Endothelial cell of umbilical vein (primary cell): ENCODE measurements at places on chromosomes 13 and 19. TPM values are rescaled to one million over a fixed set of nuclear protein-coding genes. Genes with fewer than 3 reads are reported as not detected.

HSPBP1 gene
- polyA plus RNA-seq: 47.5 and 60.3 TPM in 2 replicates

CEACAM20 gene
- polyA plus RNA-seq: 0.06 TPM in 2 replicates

ATXN8OS gene
- not detected in 2 replicates for polyA plus RNA-seq

ZNF649 gene
- polyA plus RNA-seq: 2.0 and 2.1 TPM in 2 replicates

COX6B2 gene
- polyA plus RNA-seq: not detected in 2 replicates

EBI3 gene
- polyA plus RNA-seq: 1.0 and 1.8 TPM in 2 replicates

RUBCNL gene
- polyA plus RNA-seq: not detected in 2 replicates

OCEL1 gene
- polyA plus RNA-seq: 7.4 and 7.7 TPM in 2 replicates

PTGER1 gene
- polyA plus RNA-seq: 0.21 and 0.48 TPM in 2 replicates

SYT3 gene
- 0.11 TPM in 1 of 2 replicates, not detected in the other for polyA plus RNA-seq

DIAPH3 gene
- 9.4 and 9.9 TPM in 2 replicates for polyA plus RNA-seq

FGF21 gene
- polyA plus RNA-seq: not detected in 2 replicates

NKG7 gene
- polyA plus RNA-seq: not detected in 2 replicates

SELENOV gene
- not detected in 2 replicates for polyA plus RNA-seq

TMPRSS9 gene
- polyA plus RNA-seq: not detected in 2 replicates

ZNF829 gene
- polyA plus RNA-seq: 0.41 and 0.47 TPM in 2 replicates

ARHGAP45 gene
- 6.9 and 7.5 TPM in 2 replicates for polyA plus RNA-seq

KIR3DL1 gene
- not detected in 2 replicates for polyA plus RNA-seq

IFNL4 gene
- polyA plus RNA-seq: not detected in 2 replicates

ZNF223 gene
- 1.2 and 1.6 TPM in 2 replicates for polyA plus RNA-seq

FAM83E gene
- 0.04 and 0.10 TPM in 2 replicates for polyA plus RNA-seq

SIGLEC12 gene
- not detected in 2 replicates for polyA plus RNA-seq

KLK4 gene
- polyA plus RNA-seq: not detected in 2 replicates

RELB gene
- polyA plus RNA-seq: 14.4 and 19.8 TPM in 2 replicates

NOTCH3 gene
- polyA plus RNA-seq: 0.63 and 0.67 TPM in 2 replicates

HIF3A gene
- 5.6 and 8.5 TPM in 2 replicates for polyA plus RNA-seq

KCTD4 gene
- not detected in 2 replicates for polyA plus RNA-seq

CEACAM16 gene
- polyA plus RNA-seq: not detected in 2 replicates

NKPD1 gene
- polyA plus RNA-seq: 0.04 and 0.05 TPM in 2 replicates

KLC3 gene
- polyA plus RNA-seq: not detected in 2 replicates

CEACAM3 gene
- not detected in 2 replicates for polyA plus RNA-seq

RFPL4AL1 gene
- not detected in 2 replicates for polyA plus RNA-seq

SPTBN4 gene
- 0.03 and 0.33 TPM in 2 replicates for polyA plus RNA-seq

HTR2A gene
- polyA plus RNA-seq: not detected in 2 replicates

KDELR1 gene
- 224 and 233 TPM in 2 replicates for polyA plus RNA-seq

FCGBP gene
- 0.01 and 0.03 TPM in 2 replicates for polyA plus RNA-seq

GNG7 gene
- 0.25 and 0.29 TPM in 2 replicates for polyA plus RNA-seq

DLL3 gene
- 0.73 and 0.89 TPM in 2 replicates for polyA plus RNA-seq

SOX1 gene
- not detected in 2 replicates for polyA plus RNA-seq

C19orf33 gene
- 34.1 and 54.0 TPM in 2 replicates for polyA plus RNA-seq

TEKTIP1 gene
- not detected in 2 replicates for polyA plus RNA-seq

RAB3A gene
- polyA plus RNA-seq: 0.86 and 0.90 TPM in 2 replicates

GAPDHS gene
- polyA plus RNA-seq: not detected in 2 replicates

RAB11B gene
- polyA plus RNA-seq: 74.1 and 80.0 TPM in 2 replicates

TYK2 gene
- 92.9 and 93.7 TPM in 2 replicates for polyA plus RNA-seq

FXYD1 gene
- not detected in 2 replicates for polyA plus RNA-seq

MAP3K10 gene
- polyA plus RNA-seq: 6.3 and 7.7 TPM in 2 replicates

OVOL3 gene
- not detected in 2 replicates for polyA plus RNA-seq

ZNF578 gene
- 0.40 and 0.46 TPM in 2 replicates for polyA plus RNA-seq

APOC4 gene
- not detected in 2 replicates for polyA plus RNA-seq
